ENCODE measurements at places on chromosomes 7 and 10. TPM values are rescaled to one million over a fixed set of nuclear protein-coding genes. Genes with fewer than 3 reads are reported as not detected.

Gene COL28A1
- total RNA-seq = not detected

Gene APBB1IP
- total RNA-seq = not detected

Gene CLEC2L
- not detected for total RNA-seq

Gene PFKP
- 186 TPM for total RNA-seq

Gene MAD1L1
- 52.4 TPM for total RNA-seq

Gene CPA5
- 0.25 TPM for total RNA-seq

Gene PIP
- not detected for total RNA-seq

Gene SERPINE1
- 427 TPM for total RNA-seq

Gene ITIH5
- total RNA-seq = not detected

Gene PLAC9
- total RNA-seq = not detected

Gene CLCN1
- 0.04 TPM for total RNA-seq

Gene FAM241B
- total RNA-seq = 2.5 TPM

Gene IFIT1B
- total RNA-seq = not detected

Gene PRLHR
- total RNA-seq = not detected

Gene CFAP46
- total RNA-seq = 1.8 TPM

Data from foreskin keratinocyte (primary cell).